Omental fat pad (tissue), 4 donors: ENCODE measurements at places on chromosomes 16 and 17.
A peak's percentile ranks its signal among the peaks of the same experiment; 100 is the strongest.

DNA sequence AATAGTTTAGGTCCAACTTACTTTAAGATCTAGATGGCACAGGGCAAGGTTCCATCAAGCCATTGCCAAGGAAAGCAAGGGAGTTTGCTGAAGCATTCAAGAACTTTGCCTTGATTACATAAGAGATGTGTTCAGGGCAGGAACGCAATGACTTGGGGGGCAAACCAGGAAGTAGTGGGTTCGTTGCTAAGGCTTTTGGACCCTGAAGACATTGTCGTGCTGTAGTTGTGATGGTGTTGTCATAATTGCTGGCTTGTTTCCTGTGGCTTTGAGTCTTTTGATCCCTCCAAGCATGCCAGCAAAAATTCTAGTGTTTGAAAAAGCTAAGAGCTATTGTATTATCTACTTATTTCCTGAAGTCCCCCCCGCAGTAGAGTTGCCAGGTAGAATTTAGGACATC is 70.7 kb upstream of the HNF1B start:
- no peak for DNase-seq

- no peak for DNase-seq
Observed at GRCh38 chr17:81509207-81509971, 3.2 kb downstream of the ACTG1 start.

DNA sequence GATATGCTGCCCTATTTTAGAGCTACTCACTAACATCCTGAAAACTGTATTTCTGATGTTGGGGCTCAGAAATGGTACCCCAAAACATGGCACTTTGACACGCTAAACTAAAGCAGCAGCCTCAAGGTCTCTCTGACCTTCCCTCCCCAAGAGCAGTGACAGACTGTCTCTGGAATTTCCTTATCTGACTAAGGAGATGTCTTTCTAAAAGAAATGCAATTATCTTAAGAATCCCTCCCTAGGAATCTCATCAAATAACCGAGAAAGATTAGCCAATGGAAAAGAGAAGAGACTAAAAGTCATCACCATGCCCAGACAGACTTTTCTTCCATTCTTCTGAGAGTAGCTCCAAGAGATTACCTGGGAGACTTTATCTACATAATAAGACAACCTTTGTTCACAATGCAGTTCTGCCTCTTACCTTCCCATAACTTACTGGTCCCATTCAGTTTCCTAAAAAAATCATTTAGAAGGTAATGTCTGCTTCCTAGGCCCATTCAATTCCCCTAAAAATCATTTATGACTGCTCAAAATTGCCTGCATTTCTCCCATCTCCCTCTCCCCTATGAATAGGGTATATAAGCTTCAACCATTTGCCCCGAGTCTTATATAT is 123.9 kb downstream of the CPPED1 start:
- DNase-seq = no peak

DNA sequence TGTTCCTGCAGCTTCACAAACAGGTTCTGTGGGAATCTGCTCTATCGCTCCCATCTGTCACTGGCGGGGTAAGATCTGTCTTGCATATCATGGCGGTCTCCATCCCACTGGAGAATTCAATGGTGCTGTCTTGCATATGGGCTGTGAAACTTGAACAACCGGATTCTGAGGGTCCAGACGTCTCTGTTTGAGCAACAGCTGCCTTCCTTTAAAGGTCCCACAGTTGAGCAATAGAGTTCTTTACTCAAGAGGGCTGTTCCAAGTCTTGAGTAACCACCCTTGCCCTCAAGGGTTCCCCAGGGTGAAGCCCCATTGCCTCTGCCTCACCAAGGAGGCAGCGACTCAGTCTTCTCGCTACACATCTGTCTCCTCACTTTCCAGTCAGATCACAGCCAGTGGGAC is 50.8 kb downstream of the ZFHX3 start:
- no peak for DNase-seq

- DNase-seq = no peak
Observed at GRCh38 chr17:15483431-15483830, 16.0 kb upstream of the CDRT4 start.

DNA sequence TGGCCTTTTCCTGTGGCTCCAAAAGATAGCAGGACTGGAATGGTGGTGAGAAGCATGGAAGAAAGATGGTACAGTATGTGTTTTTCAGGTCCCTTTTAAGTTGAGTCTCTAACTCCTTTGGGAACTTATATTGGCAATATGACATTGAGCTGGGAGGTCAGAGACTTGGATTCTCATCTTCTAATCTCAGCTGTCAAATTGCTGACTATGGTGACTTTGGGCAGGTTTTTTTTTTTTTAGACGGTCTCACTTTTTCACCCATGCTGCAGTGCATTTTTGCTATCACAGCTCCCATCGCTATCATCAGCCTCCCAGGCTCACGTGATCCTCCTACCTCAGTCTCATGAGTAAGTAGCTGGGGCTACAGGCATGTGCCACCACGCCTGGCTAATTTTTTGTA is 15.1 kb upstream of the CDK5R1 start:
- no peak for DNase-seq

GRCh38 chr16:78122774-78123315 is 23.4 kb downstream of the WWOX start:
- DNase-seq = no peak

- no peak for DNase-seq
Observed at GRCh38 chr17:76365256-76365903, 11.7 kb upstream of the PRPSAP1 start.

- DNase-seq = no peak
Observed at GRCh38 chr16:700684-701584, 4.7 kb downstream of the FBXL16 start.

DNA sequence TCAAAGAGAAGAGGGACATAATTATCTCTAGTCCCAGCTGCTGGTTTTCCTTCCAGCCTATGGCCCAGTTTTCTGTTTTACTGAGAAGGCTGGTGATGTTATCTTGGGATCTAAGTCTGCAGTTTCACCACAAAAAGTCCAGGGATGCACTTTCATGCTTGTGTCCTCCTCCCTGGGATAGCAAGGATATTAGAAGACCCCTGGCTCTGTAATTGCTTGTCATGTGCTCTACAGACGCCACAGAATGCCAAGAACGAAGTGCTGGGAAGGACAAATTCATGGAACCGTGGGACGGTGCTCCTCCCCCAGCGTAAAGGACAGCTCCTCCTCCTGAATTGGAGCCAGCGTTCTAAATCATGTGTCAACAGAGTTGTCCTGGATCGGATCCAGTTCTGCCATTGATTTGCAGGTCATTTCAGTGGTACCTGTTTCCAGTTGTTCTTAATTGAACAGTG is 8.6 kb downstream of the MAPT start:
- DNase-seq = no peak

- DNase-seq = no peak
Observed at GRCh38 chr16:87924041-87924810, 12.1 kb downstream of the CA5A start.

- peak; percentile 44 for DNase-seq
Observed at GRCh38 chr17:52106638-52107261, 51.8 kb downstream of the CA10 start.

DNA sequence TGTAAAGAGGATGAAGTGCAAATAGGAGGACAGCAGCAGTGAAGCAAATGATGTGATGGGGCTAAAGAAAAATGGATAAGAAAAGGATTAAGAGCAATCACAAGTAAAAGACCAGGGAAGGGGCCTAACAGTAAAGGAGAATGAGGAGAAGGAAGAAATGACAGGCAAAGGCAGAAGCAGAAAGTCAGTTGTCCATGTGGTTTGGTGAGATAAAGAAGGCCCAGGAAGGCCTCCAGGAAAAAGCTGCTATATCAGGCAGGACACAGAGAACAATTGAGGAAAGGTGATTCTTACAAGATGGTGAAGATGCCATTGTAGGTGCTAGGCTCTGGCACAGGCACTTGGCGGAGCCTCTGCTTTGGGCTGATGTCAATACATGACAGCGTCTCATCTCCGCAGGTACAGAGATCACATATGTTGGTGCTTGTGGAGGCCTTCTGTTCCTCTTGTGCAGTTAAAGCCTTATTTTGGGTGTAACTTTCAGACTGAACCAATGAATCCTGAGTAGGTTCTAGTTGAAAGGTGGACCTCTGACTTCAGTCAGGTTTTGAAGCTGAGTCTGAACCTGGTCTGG is 18.1 kb downstream of the RDM1 start:
- no peak for DNase-seq
